Ovary (tissue), 10 donors: ENCODE measurements at places on chromosomes 7 and 10. TPM values are rescaled to one million over a fixed set of nuclear protein-coding genes. Genes with fewer than 3 reads are reported as not detected.

DNA sequence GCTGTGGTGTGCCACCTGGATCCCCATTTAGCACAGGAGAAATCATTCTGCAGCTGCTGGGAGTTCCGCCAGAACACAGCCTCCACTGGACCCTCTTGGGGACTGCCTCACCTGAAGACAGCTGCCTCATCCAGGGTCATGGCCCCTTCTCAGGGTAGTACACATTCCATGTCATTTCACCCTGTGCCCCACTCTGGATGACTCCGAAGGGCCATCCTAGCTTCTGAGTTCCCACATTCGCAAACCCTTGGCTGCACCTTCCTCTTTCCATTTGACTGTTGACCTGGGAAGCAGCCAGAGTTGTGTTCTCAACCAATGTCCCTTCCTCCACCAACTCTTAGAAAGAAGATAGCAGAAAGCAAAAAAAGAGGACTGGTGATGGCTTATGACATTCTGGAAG, 125.6 kb upstream of the TBX20 start:
- no peak for DNase-seq

GRID2IP gene
- 0.40 TPM for total RNA-seq

DNA sequence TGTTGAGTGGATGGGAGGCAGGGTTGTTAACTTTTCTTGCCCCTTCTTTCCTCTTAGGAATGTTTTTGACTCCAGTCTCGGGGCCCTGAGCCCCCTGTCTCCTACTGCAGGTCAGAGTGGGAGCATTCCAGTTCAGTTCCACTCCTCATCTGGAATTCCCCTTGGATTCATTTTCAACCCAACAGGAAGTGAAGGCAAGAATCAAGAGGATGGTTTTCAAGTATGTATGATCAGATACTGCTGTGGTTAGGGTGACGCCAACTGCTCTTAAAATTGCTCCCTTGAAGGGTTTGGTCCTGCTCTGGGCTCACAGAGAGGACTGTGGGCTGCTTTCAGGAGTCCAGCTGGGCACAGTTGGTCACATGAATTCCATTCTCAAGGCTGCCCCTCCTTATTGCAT, 22.0 kb downstream of the VWA2 start:
- DNase-seq: no peak

DNA sequence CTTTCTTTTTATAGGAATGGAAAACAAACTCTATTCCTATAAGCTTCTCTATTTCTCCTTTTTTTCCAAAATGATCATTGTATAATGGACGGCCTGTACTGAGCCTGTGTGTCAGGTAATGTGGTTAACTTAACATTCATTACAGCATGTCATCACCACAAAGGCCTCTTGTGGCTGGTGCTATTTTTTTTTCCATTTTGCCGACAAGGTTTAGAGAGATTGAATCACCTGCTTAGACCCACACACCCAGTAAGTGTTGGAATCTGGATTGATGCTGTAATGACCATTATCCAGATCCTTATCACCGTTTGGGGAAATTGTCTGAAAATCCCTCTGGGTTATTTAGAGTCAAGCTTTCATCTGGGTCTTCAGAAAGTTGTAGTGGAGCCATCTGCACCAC, 18.5 kb downstream of the AKR1B15 start:
- no peak for DNase-seq
